Left lung (tissue), 14 donors: ENCODE measurements at places on chromosomes 6 and 20.

- DNase-seq = no peak
Observed at GRCh38 chr20:8232332-8232731, 100.3 kb downstream of the PLCB1 start.

- no peak for DNase-seq
Observed at GRCh38 chr6:143107440-143107839, 46.8 kb downstream of the AIG1 start.

DNA sequence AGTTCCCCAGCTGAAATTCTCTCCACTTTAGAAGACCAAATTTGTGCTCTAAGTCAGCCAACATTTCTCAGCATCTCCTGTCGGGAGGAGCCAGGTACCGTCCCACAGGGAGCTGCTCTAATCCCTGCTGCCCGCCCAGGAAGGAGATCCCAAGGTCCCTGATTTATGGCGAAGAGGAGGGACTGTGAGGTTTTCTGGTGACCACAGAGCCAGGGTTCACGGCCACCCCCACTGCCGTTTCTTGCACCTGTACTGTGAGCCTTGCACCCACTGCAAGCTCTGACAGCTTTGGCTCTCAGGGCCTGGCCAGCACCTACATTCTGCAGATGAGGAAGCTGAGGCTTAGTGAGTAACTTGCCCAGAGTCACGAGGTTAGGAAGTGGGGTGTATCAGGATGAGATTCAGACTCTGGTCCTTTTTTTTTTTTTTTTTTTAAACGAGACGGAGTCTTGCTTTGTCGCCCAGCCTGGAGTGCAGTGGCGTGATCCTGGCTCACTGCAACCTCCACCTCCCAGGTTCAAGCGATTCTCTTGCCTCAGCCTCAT, 34.9 kb downstream of the FOXC1 start:
- no peak for DNase-seq

GRCh38 chr6:2990932-2991506, 8.7 kb upstream of the NQO2 start:
- DNase-seq = no peak

DNA sequence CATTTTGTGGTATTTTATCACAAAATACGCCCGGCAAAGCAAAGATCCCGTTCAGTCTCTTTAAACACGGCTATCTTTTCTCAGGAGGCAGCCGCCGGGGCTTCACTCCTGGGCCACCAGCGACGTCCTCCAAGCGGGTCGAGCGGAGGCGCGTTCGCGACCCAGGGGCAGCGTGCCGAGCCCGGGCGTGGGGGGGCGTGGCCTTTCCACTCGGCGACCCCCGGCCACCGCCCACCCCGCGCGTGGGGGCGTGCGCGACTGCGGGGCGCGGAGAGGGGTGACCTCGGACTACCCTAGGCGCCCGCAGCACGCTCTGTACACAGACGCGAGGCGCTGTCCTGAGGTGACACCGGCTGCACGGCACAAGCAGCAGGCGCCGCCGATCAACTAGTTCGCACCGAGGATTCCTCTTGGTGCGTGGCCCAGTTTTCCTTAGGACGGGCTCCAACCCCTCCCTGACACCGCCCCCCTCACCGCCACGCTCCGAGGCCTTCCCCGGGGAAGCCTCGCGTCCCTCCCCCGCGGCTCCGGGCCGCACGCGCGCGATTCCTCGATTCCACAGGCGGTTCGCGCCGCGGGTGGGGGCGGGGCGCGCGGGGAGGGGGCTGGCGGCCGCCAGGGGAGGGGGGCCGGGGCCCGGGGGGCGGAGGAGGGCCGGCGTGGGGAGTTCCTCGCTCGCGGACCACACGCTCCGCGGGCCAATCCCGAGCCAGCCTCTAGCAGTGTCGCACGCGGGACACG, 1.1 kb upstream of the JARID2 start:
- no peak for DNase-seq

DNA sequence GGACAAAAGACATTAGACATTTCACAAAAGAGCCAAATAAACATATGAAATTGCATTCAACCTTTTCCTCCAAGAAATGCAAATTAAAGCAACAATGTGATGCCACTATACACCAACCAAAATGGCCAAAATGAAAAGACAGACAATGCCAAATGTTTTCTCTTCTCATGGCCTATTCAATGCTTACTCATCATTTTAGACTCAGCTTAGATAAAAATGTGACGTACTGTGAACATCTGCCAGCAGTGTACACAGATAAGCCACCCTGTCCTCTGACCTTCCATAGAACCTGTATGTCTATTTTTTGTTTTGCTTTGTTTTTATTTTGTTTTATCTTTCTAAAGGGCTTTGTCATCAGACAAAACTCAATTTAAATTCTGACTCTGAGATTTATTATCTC, 385.2 kb downstream of the FRK start:
- no peak for DNase-seq

DNA sequence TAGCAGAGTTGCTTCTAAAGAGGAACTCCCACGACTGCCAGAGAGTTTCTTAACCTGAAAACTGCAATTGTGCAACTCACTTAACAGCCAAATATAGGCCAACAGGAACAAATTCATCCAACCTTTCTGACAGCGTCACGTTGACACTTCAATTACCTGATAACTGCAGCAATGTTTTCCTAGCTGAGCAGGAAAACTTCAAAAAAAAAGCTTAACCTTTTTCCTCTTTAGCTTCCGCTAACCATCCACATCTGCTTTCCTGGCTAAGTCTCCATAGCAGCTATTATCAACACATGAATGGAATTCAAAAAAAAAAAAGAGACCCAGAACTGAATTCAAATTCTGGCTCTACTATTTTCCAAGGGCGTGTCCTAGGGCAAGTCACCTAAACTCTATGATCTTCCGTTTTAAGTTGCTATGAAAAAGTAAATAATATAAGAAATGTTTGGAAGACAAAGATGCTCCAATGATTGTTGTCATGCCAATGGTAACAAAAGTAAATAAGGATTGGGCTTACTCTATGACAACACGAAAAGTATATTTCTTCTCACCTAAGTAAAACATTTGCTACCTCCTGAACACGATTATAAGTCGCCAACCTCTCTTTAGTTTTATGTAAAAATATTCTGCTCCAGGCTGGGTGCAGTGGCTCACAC, 524.6 kb upstream of the JARID2 start:
- no peak for DNase-seq

DNA sequence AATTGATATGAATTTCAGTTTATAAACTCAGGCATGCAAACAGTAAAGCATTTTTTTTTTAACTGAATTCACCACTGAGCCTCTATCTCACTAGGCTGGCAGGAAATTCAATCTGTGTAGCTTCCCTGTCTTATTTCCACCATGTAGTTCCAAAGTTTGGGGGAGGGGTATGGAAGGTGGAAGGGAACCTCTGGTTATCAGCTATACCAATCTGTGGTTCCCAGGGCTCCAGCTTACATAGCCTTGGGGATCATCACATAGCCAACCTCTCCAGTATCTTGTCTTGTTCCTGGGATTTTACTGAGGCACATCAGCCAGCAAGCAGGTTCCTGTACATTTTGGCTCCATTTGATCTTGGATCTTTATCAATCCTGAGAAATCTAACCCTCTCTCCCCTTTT, 15.6 kb downstream of the RAD21L1 start:
- DNase-seq = no peak

DNA sequence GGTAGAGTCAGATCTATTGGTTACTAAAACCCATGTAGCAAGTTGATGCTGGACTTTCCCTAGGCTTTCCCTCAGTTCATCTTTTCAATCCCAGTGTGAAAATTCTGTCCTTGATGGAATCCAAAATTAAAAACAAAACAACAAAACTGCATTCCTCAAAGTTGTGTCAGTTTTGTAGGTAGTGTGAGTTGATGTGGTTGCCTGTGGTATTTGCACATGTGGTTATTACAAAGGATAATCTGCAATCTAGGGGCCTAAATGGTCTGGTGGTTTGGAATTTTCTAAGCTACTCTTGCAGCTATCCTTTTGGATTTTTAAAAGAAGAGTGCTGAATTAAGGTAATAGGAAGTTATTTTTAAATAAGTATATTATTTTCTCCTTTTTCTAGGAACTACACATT, 132.2 kb upstream of the SCGN start:
- no peak for DNase-seq

GRCh38 chr6:127475135-127475822, 16.1 kb upstream of the KIAA0408 start:
- DNase-seq = no peak

- DNase-seq = no peak
Observed at GRCh38 chr6:5139828-5140771, 55.0 kb downstream of the PPP1R3G start.

DNA sequence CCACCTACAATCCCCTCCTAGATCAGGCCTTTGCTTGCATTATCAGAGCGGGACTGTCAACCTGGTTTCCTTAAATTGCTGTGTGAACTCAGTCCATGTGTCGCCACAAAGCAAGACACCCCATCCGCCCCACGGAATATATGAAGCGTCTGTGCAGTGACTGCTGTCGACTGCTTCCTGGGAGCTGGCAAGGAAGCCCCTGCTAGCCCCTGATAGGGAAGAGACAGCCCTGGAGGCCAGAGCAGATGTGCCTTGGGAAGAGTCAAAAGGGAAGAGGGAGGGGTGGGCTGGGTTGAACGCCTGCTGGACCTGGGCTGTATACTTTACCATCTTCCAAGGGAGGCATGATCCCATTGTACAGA, 44.1 kb upstream of the APCDD1L start:
- no peak for DNase-seq

DNA sequence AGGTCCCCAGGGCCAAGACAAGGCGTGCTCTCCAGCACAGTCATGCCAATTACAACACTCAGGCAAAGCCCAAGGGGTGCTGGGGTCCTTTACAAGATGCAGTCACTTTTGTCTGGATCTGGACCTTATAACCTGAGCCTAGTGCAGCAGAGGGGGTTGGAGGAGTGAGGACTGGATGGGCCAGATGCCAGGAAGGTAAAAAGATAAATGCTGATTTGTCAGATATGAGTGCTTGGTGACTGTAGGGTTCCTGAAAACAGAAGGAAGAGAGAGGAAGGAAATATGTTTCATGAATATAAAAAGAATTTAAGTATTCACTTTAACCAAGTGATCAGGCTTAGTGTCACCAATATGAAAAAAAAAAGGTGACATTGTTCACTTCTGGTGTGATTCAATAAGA, 43.4 kb upstream of the TFAP2A start:
- no peak for DNase-seq
